Epithelial cell of esophagus (primary cell): ENCODE measurements at places on chromosomes 5 and 9.

GRCh38 chr5:180786531-180787398 lies 15.8 kb downstream of the MGAT1 start:
- no peak for DNase-seq

- DNase-seq = no peak
Measured at GRCh38 chr5:34916518-34916917, 1.0 kb downstream of the BRIX1 start.

GRCh38 chr5:60927450-60927849 lies 17.4 kb downstream of the ERCC8 start:
- no peak for DNase-seq

- DNase-seq = peak; percentile 88
Measured at GRCh38 chr5:147391781-147392180, 118.1 kb downstream of the DPYSL3 start.

GRCh38 chr9:84642553-84643141 lies 26.9 kb upstream of the NTRK2 start:
- peak; percentile 15 for DNase-seq

DNA sequence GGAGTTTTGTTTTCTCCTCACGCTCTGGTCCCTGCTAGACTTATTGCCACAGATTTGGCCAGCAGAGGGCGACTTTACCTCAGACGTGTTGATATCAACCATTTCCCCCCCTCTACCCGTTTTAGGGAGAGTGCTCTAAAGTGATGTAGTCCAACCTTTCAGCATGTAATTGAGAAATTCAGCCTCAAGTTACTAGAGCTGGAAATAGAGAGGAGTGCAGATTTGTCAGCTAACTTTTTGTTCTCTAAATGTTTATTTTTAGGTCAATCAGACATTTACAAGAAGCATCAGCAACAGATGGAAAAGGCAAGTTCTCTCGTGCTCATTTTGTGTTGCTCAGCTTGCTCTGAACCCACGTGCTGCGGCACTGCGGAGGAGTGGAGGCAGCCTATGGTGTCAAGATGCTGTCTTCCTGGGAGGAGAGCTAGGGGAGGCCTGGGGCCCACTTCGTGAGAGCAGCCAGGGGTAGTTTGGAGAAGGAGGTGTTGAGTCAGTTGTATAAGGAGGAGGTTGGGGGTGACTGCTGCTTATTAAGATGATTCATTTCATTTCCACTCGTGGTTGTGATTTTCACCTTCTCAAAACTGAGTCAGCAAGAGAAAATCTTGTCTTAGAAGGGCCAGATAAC lies 53.6 kb downstream of the GPR107 start:
- peak; percentile 76 for DNase-seq

- DNase-seq = peak; percentile 83
Measured at GRCh38 chr9:37938121-37938891, 34.4 kb upstream of the SLC25A51 start.

- DNase-seq = no peak
Measured at GRCh38 chr5:50853151-50853550, 186.7 kb downstream of the PARP8 start.

- peak; percentile 69 for DNase-seq
Measured at GRCh38 chr9:111873901-111874300, 22.7 kb upstream of the UGCG start.

DNA sequence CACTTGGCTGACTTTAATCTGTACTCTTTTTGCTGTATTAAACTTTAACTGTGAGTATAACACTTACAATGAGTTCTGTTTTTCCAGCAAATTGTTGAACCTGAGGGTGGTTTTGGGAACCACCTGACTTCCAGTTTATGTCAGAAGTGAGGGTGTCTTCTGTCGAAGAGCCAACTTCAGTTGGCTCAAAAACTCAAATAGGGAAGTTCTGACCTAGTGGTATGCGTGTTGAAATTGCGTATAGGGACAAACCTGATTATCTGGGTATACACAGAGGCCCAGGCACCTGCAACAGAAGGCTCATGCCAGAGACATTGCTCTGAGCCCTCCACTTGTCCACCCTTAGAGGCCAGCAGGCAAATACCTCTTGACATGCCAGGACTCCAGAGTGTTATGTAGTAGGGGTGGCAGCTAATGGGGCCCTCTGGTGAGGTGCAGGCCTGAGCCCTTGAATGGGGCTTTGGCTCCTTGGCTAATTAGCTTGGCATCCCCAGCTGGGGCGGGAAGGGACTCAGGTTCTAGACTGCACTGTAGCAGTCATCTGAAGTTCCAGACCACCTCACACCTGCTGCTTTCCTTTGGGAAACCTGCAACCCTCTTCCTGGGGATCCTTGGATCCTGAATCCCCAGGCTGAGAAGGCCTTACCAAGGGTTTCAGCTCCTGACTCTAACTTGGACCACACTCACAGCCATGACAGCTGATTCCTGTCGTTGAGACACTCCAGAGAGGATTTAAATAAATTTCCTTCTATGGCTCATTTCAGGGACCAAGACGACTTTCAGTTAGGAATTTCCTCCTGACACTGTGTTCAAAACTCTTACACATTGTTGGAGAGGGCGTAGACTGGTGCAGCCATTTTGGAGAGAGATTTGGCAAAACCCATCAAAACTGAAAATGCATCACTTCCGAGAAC lies 189.6 kb downstream of the HSPA4 start:
- no peak for DNase-seq

DNA sequence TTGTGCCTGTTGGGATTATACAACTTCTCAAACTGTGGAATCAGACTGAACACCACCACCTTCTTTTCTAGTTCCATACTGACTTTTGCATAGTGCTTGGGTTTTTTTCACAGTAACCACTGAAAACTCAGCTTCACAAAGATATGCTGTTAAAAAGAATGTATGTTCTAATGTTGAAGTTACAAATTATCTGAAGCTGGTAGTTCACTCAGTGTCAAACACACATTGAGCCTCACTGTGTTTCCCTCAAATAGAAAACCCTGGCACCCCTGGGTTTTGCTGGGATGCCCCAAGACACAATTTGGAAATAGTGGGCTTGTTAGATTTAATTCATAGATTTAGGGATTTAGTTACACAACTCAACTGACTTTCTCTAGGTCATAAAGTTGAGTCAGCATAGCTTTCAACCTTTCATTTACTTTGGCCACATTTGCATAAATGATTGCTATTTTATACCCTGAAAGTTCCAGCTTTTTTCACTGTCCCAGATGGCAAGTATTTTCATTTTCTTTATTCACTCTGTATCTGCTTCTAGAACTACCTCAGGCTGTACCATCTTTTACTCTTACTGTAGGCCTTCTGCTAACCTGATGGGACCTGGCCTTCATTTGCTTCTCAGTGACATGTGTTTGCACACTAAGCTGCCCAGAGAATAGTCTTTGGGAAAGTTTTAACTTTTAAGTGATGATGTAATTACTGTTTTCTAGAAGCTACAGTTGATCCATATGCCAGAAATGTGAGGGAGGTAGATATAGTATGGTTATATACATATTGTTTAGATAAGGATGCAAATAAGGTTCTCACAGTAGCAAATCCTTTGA lies 115.1 kb downstream of the CDC42SE2 start:
- DNase-seq = peak; percentile 8

- peak; percentile 87 for DNase-seq
Measured at GRCh38 chr5:112146323-112147226, 272.5 kb downstream of the EPB41L4A start.

- DNase-seq = peak; percentile 62
Measured at GRCh38 chr5:170892196-170892595, 30.4 kb downstream of the RANBP17 start.

DNA sequence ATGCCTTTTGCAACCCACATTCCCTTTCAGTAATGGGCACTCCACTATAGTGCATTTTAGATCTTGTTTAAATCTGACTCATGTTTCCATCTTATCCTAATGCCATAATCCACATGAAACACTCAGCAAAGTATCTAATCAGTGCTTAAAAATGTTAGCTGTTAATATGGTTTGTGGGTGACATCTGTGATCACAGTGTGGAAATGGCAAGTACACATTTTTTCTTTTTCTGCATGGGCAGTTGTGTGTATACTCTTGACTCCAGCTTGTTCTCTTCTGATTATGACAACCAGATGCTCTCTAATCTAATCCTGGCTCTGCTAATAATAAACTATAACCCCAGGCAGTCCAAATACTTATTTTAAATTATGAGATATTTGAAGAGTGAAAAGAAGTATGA lies 103.3 kb downstream of the EDIL3 start:
- no peak for DNase-seq

GRCh38 chr5:169467041-169467771 lies 116.4 kb upstream of the SPDL1 start:
- no peak for DNase-seq

DNA sequence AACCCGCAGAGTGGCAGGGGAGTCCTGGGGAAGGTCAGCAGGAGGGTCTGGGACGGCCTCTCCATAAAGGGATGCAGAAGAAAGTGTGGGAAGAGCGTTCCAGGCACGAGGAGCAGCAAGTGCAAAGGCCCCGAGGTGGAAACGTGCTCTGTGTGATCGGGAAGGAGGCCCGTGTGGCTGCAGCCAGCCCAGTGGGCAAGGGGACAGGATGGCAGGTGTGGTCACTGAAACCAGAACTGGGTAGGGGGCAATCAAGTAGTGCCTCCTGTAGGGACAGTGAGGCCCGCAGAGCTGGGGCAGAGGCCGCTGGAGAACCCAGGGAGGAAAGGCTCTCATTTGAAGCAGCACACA lies 16.3 kb upstream of the LAMC3 start:
- no peak for DNase-seq

- DNase-seq = no peak
Measured at GRCh38 chr5:56856541-56857178, 41.3 kb downstream of the MAP3K1 start.

DNA sequence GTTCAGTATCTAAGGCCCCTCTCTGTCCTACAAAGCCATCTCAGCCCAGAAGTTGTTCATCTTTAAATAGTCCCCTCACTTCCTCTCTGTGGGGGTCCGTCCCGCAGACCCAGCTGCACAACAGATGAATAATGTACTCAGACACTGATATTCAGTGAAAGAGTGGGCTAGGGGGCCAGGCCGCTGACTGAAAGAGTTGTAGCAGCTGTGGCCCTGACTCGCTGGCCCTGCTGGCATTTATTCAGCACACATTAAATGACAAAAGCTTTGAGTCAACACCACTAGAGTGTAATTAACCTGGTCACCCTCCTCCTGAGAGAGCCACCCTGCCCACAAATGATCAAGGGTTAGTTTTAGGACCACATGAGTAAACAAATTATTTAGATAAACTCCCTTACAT lies 76.3 kb downstream of the MED10 start:
- DNase-seq = no peak

- no peak for DNase-seq
Measured at GRCh38 chr9:134477342-134477925, 151.2 kb downstream of the RXRA start.

DNA sequence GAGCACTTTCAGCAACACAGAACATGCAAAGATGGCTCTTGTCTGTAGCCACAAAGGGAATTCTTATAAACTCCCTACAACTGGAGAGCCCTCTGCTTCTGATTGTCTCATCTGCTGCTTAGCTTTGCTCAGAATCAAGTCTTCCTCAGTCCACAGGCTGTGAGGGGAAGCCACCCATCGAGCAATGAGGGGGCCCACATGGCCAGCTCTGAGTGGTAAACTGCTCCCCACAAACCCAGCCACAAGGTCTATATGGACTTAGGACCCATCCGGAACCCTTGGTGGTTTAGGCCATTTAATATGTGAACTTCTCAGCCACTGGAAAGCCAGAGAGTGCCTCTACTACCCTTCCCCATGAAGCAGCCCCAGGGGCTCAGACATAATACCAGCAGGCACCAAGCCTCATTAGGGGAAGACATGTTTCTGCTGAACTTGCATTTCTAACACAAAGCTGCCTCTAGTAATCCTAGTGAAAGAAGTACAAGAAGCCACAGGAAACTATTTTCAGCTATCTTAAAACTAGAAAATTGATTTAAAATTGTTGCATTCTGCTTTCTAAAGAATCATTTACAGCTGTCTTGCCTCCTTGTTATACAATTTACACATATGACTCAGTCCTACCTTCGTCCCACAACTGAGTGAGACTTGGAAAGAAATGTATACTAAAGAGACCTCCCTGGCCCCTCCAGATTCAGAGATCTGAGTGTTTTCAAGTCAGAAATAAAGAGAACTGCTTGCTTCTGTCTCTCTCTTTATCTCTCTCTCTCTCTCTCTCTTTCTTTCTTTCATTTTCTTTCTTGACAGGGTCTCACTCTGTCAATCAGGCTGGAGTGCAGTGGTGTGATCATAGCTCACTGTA lies 90.2 kb downstream of the ESM1 start:
- no peak for DNase-seq

DNA sequence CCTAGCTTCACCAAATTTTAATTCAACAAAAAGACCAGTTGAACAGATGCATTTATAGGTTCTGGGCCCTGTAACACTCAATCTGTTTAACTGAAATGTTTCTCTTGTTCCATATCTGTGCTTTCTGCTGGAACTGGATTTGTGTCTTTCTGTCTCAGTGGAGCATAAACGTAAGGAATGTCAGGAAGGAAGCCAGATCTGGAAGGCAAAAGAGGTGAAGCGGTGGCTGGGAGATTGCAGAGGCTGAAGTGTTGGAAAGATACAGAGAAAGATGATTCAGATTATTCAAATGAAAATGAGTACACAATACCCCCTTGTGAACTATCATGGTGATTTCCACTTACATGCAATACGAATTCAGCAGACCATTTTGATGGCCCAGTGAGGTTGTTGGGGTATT lies 406.8 kb downstream of the BRINP1 start:
- DNase-seq = no peak

- peak; percentile 66 for DNase-seq
Measured at GRCh38 chr5:155728146-155728856, 598.7 kb upstream of the SGCD start.

- peak; percentile 67 for DNase-seq
Measured at GRCh38 chr5:115069087-115069968, 100.4 kb downstream of the TRIM36 start.

DNA sequence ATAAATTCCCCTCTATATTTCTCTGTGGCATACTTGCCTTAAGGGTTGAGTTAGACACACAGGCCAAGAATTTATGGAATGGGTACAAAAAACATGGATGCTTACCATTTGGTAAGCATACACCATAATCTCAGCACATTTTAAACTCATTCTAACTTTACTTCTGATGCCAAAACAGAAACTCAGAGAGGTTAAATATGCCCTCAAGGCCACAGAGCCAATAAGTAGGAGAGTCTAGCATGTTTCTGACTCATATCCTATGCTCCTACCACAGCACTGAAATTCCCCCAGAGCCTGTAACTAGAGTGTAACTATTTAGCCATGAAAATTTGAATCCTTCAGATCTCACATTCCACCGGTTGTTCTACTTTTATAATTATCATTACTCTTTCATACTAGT lies 559.7 kb downstream of the ACTL7B start:
- peak; percentile 79 for DNase-seq
